ENCODE measurements at places on chromosomes 1 and 21.

DNA sequence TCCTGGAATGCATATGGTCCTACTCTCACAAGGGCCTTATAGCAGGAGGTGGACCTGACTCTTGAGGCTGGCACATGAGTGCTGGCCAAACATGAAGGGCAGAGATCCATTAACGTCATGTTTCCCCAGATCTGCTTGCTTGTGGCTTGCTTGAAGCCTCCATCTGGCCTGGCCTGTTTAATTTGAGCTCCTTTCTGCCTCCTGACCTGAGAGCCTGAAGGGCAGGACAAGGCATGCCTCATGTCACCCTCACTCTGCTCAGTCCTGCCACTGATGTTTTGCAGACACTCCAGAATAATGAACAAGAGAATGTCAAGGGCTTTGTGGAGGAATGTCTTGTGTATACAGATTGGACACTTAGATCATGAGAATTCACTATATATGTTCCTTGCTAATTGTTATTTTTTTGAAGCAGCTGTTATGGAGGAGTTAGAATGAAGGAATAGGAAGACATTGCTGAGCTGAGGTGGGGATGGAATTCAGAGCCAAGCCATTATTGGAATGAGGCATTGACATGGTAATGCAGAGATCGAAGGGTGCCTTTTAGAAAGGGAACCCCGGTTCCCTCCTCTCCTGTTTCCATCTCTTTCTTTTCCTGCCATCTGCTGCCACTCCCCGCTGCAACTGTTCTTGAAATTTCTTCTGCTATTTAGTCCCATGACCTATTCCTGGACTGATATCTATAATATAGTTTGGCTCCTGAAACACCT lies 457.0 kb upstream of the PROX1 start:
- no peak for DNase-seq

- DNase-seq = peak; percentile 63
Observed at GRCh38 chr1:202184750-202185460, 8.7 kb upstream of the LGR6 start.

DNA sequence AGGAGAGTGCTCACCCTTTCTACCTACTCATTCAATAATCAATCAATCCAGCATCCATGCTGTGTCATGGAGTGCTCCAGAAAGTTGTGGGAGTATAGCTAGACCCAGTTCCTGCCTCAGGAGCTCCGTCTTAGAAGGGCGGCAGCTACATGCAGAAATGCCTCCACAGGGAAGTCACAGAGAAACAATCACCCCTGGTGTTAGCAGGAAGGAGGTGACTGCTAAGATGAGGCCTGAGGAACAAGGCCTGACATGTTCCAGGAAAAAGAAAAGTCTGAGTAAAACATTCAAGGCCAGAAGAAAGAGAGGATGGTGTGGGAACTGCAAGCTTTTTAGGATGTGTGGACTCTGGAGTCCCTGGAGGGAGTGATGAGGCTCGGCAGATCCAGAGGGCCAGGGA lies 142.5 kb upstream of the MAGI3 start:
- no peak for DNase-seq

DNA sequence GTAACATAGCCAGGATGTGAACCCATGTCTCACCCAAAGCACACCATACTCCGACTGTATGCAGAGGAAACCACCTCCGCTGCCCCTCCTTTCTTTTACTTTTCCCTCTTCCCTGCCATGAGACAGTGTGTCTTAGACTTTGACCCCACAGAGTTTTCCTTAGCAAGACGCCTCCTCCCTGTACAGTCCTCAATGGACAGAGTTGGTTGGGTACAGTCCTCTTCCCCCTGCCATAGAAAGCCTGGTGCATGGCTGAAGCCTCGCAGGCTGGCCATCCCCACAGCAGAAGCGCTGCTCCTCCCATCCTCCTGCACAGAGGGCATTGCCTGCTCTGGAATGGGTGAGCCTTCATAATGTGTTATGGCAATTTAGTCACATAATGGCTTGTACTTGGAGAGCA lies 127.9 kb downstream of the PLPP3 start:
- DNase-seq = no peak

GRCh38 chr1:31208361-31208945 lies 31.2 kb downstream of the NKAIN1 start:
- DNase-seq = no peak

All from CD4-positive, alpha-beta T cell treated with Interleukin-4 for 4 hours (primary cell).